ENCODE measurements at places on chromosomes 12 and 14. TPM values are rescaled to one million over a fixed set of nuclear protein-coding genes. Genes with fewer than 3 reads are reported as not detected.
A peak's percentile ranks its signal among the peaks of the same experiment; 100 is the strongest.

GRCh38 chr14:61462566-61463193 lies 141.3 kb downstream of the PRKCH start:
- peak overlapping the region; percentile 58 for H3K27ac ChIP-seq
- H3K4me3 ChIP-seq: peak overlapping the region; percentile 54
- peak; percentile 55 for DNase-seq
- H3K27me3 ChIP-seq: peaks cover 5% of the 10 kb centered on the region

- H3K36me3 ChIP-seq: peaks cover 5% of the 10 kb centered on the region
- no peaks in the 10 kb centered on the region for H3K27me3 ChIP-seq
- H3K27ac ChIP-seq: no peak overlapping the region
Observed at GRCh38 chr12:100225491-100225890, 24.9 kb downstream of the ACTR6 start.

DNA sequence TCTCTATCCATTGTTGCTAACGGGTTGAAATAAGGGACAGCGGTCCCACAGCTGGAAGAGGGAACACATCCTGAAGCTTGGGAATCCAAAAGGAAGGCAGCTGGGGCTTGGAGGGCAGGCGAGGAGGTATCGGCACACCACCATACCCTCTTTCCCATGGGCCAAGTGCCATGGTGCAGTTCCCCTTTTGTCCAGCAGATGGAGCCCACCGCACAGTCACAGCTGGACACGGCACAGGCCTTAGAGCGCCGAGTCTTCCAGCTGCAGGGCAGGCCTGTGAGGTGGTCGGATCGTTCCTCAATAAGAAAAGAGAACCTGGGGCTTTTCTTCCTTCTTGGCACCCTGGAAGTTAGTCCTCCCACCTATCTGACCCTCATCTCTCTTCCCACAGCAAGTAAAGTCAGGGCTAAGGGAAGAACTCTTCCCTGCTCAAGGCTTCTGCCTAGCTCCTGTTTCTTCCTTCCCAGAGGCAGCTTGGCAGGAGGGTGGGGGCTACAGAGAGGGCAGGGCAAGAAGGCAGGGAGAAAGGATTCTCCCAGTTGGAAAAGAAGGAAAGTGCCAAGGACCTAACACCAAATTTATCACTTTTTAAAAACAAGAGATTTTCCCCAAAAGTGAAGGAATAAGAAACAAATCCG lies 8.6 kb downstream of the PPP1R1A start:
- H3K36me3 ChIP-seq: no peaks in the 10 kb centered on the region
- H3K27me3 ChIP-seq: peaks cover 45% of the 10 kb centered on the region
- H3K4me1 ChIP-seq: no peaks in the 10 kb centered on the region
- no peak overlapping the region for H3K4me3 ChIP-seq
- DNase-seq: peak; percentile 64

GRCh38 chr14:90487462-90487861 lies 90.6 kb downstream of the CALM1 start:
- H3K27ac ChIP-seq: no peak overlapping the region
- H3K36me3 ChIP-seq: no peaks in the 10 kb centered on the region
- peaks cover 9% of the 10 kb centered on the region for H3K27me3 ChIP-seq
- no peak overlapping the region for H3K4me3 ChIP-seq
- H3K4me1 ChIP-seq: peaks cover 18% of the 10 kb centered on the region
- no peak for DNase-seq

KLRK1 gene
- not detected for total RNA-seq

KLRC1 gene
- total RNA-seq: not detected

GRCh38 chr14:55092341-55092740 lies 36.7 kb upstream of the LGALS3 start:
- H3K4me3 ChIP-seq: no peak overlapping the region
- no peaks in the 10 kb centered on the region for H3K36me3 ChIP-seq
- peaks cover 1% of the 10 kb centered on the region for H3K27me3 ChIP-seq
- no peak overlapping the region for H3K27ac ChIP-seq
- peaks cover 28% of the 10 kb centered on the region for H3K4me1 ChIP-seq
- DNase-seq: no peak

OAS1 gene
- not detected for total RNA-seq

- peak overlapping the region; percentile 74 for H3K27ac ChIP-seq
- peaks cover 23% of the 10 kb centered on the region for H3K4me1 ChIP-seq
- no peaks in the 10 kb centered on the region for H3K36me3 ChIP-seq
- peak overlapping the region; percentile 46 for H3K4me3 ChIP-seq
- H3K27me3 ChIP-seq: peaks cover 2% of the 10 kb centered on the region
Observed at GRCh38 chr12:71799106-71799505, 40.5 kb upstream of the TBC1D15 start.

DNA sequence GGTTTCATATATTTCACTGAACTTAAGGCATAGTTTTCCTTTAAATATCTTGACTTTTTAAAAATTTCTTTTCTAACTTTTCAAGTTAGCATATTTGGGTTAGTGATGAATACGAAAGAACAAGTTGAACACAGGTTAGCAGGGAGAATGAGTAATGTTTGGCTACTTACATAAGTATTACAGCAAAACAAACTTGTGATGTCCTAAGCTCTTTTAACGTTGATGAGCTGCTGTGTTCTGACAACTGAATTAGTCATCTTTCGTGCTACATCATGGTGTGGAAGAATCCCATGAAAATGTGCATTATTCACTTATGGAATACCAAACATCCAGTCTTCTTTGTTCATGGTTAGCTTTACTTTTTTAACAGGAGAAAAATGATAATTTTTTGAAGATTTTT lies 36.3 kb upstream of the PDZRN4 start:
- no peak for DNase-seq
- H3K4me1 ChIP-seq: no peaks in the 10 kb centered on the region

GRCh38 chr12:66596199-66596598 lies 82.7 kb downstream of the GRIP1 start:
- no peak overlapping the region for H3K4me3 ChIP-seq
- H3K36me3 ChIP-seq: no peaks in the 10 kb centered on the region
- DNase-seq: no peak
- H3K27ac ChIP-seq: no peak overlapping the region
- no peaks in the 10 kb centered on the region for H3K27me3 ChIP-seq

DNA sequence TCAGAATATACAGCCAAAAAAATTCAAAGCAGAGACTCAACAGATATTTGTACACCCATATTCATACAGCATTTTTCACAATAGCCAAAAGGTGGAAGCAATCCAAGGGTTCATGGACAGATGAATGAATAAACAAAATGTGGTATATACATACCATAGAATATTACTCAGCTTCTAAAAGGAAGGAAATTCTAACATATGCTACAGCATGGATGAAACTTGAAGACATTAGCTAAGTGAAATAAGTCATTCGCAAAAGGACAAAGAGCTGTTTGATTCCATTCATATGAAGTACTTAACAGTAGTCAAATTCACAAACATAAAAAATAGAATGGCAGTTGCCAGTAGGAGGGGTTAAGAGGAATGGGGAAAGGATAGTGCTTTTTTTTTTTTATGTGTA lies 91.8 kb upstream of the ARID2 start:
- no peaks in the 10 kb centered on the region for H3K36me3 ChIP-seq
- peak; percentile 35 for DNase-seq
- no peaks in the 10 kb centered on the region for H3K27me3 ChIP-seq

GRCh38 chr14:99441918-99442317 lies 38.7 kb downstream of the SETD3 start:
- DNase-seq: no peak
- H3K4me1 ChIP-seq: peaks cover 7% of the 10 kb centered on the region
- no peak overlapping the region for H3K27ac ChIP-seq

SLC2A14 gene
- total RNA-seq: not detected

DNA sequence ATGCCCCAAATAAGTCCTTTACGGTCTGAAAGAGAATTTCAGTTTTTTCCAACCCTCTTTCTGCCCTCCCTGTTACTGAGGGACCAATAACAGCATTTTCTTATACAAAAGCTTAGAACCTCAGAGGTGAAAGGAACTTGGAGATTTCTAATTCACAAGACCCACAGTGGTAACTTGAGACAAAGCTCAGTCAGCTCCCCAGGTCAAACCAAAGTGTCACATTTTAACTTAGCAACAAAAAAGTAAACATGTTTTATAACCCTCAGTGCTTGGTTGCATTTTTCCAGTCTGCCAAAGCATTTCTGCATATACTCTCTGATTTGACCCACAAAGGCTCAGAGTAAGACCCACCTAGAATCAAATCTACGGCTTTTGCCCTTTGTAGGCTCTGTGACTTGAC lies 415.2 kb downstream of the VRK1 start:
- no peaks in the 10 kb centered on the region for H3K27me3 ChIP-seq
- DNase-seq: no peak
- H3K4me3 ChIP-seq: no peak overlapping the region
- no peak overlapping the region for H3K27ac ChIP-seq

- H3K27ac ChIP-seq: no peak overlapping the region
- H3K36me3 ChIP-seq: no peaks in the 10 kb centered on the region
- no peaks in the 10 kb centered on the region for H3K4me1 ChIP-seq
- H3K27me3 ChIP-seq: peaks cover 63% of the 10 kb centered on the region
- no peak for DNase-seq
Observed at GRCh38 chr12:104436790-104437189, 20.0 kb upstream of the CHST11 start.

ART4 gene
- total RNA-seq: not detected

GRCh38 chr12:43109631-43110345 lies 442.2 kb downstream of the ADAMTS20 start:
- DNase-seq: no peak
- no peak overlapping the region for H3K27ac ChIP-seq
- H3K27me3 ChIP-seq: peaks cover 3% of the 10 kb centered on the region
- no peak overlapping the region for H3K4me3 ChIP-seq
- no peaks in the 10 kb centered on the region for H3K36me3 ChIP-seq
- peaks cover 7% of the 10 kb centered on the region for H3K4me1 ChIP-seq

DNA sequence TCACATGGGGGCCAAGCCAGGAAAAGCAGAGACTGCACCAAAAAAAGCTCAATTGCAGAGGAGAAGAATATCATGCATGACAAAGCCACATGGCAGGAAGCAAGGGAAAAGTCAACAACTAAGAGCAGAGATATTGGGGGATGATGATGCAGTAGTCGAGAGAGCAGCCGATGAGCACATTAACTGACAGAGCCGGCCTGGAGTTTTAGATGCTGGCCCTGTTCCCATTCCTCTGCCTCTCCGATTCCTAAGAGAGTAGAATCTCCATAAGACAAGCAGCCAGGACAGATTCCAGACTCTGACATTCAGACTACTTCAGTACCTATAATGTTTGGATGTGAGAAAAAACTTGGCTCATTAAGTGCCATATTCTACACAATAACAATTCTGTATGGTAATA lies 155.9 kb downstream of the KCNH5 start:
- H3K27me3 ChIP-seq: no peaks in the 10 kb centered on the region
- no peak overlapping the region for H3K4me3 ChIP-seq
- 0 out of 2 replicates have a peak, but pooled peaks cover 3% of the 10 kb centered on the region for H3K36me3 ChIP-seq
- no peaks in the 10 kb centered on the region for H3K4me1 ChIP-seq
- H3K27ac ChIP-seq: no peak overlapping the region

GRCh38 chr14:32190673-32191072 lies 11.2 kb upstream of the RNU6-7 start:
- no peak for DNase-seq
- H3K4me3 ChIP-seq: no peak overlapping the region
- H3K27me3 ChIP-seq: peaks cover 8% of the 10 kb centered on the region
- H3K36me3 ChIP-seq: no peaks in the 10 kb centered on the region

TEAD4 gene
- total RNA-seq: 24.7 TPM

CD27 gene
- not detected for total RNA-seq

DNA sequence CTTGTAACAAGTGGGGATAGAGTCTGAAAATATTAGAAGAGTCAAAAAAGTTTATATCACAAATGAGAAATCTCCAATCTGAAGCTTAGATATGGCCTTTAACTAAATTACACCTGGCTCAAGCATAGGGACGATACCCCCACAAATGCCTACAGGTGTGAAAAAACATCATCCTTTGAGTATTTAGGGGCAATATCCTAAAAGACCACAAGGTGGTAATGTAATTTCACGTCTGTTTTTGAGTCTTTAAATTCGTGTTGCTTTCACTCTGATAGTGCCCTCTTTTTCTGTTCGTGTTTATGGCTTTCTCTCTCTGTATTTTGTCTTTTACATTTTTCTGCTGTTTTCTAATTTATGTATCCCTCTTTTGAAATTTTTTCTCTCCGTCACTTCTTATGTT lies 84.3 kb downstream of the ETNK1 start:
- DNase-seq: no peak
- H3K4me3 ChIP-seq: peak overlapping the region; percentile 61
- H3K27ac ChIP-seq: no peak overlapping the region
- H3K27me3 ChIP-seq: peaks cover 5% of the 10 kb centered on the region
- no peaks in the 10 kb centered on the region for H3K36me3 ChIP-seq

DNA sequence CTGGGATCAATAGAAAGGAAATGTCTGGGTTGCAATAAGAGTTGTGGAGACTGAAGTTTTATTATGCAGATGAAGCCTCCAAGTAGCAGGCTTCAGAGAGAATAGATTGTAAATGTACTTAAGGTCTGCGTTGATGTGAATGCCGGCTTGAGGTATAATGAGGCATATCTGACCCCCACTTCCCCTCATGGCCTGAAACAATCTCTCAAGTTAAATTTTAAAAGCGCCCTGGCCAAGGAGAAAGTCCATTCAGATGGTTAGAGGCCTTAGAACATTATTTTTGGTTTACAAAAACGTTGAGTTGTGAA lies 28.3 kb upstream of the HIGD1C start:
- peaks cover 47% of the 10 kb centered on the region for H3K4me1 ChIP-seq
- H3K36me3 ChIP-seq: no peaks in the 10 kb centered on the region
- no peaks in the 10 kb centered on the region for H3K27me3 ChIP-seq
- no peak for DNase-seq
- H3K4me3 ChIP-seq: peak overlapping the region; percentile 84
- H3K27ac ChIP-seq: peak overlapping the region; percentile 56

GRCh38 chr14:89367779-89368120 lies 49.3 kb downstream of the FOXN3 start:
- no peak for DNase-seq
- no peaks in the 10 kb centered on the region for H3K27me3 ChIP-seq
- H3K27ac ChIP-seq: no peak overlapping the region
- peaks cover 6% of the 10 kb centered on the region for H3K36me3 ChIP-seq

GRCh38 chr12:52573743-52574142 lies at the start of gene KRT74:
TSS of gene KRT74 (minus strand) at chr12:52573843. CDS start at chr12:52573777, 66 bp downstream.
- no peaks in the 10 kb centered on the region for H3K4me1 ChIP-seq
- H3K36me3 ChIP-seq: no peaks in the 10 kb centered on the region
- no peak within 1 kb of the TSS for H3K4me3 ChIP-seq

Data from HFFc6 (cell line).